ENCODE measurements at places on chromosomes 3 and 15.
A peak's percentile ranks its signal among the peaks of the same experiment; 100 is the strongest.

- no peak for DNase-seq
Measured at GRCh38 chr3:194129581-194130133, 6.3 kb upstream of the HES1 start.

DNA sequence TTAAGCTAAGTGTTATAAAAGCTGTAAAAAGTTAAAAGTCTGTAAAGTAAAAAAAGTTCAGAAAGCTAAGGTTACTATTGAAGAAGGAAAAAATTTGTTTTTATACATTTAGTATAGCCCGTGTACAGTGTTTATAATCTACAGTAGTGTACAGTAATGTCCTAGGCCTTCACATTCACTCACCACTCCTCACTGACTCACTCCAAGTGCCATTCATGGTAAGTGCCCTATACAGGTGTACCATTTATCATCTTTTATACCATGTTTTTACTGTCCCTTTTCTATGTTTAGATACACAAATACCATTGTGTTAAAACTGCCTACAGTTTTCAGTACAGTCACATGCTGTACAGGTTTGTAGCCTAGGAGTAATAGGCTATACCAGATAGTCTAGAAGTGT lies 8.8 kb downstream of the CCDC71 start:
- no peak for DNase-seq

DNA sequence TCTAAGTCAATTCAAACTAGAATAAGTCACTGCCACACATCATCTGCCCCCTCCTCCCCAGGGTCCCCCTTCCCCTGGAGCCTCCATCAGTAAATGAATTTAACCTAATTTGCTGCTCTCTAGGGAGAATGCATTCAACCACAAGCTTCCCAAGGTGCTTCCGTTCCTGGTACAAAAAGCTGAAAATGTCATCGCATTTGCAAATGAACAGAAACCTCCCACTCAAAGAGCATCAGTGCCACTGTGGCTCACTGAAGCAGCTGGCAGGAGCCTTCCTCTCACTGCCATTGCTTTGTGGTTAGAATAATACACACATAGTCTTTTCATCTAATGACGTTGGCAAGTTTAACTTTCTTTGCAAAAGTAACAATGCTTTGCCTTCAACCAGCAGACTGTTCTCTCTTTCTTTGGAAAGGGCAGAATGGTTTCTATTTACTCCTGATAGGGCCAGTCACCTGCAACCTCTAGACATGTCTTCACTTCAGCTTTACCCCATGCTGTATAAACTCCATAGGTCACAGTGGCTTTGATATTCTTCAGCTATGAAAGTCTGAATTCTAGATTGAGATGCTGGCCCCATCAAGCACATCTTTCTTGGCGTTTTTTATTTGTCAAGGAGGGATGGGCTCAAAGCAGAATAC lies 238.1 kb downstream of the CPNE4 start:
- DNase-seq, result peak; percentile 27

DNA sequence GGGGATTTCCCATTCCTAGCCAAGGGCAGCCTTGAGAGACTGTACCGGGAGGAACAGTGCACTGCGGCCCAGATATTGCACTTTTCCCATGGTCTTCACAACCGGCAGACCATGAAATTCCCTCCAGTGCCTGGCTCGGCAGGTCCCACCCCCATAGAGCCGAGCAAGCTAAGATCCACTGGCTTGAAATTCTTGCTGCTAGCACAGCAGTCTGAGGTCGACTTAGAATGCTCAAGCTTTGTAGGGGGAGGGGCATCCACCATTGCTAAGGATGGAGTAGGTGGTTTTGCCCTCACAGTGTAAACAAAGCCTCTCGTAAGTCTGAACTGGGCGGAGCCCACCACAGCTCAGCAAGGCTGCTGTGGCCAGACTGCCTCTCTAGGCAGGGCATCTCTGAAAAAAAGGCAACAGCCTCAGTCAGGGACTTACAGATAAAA lies 156.3 kb downstream of the FRMD5 start:
- peak; percentile 71 for DNase-seq

GRCh38 chr3:169879013-169879557 lies 9.3 kb upstream of the LRRC31 start:
- no peak for DNase-seq

DNA sequence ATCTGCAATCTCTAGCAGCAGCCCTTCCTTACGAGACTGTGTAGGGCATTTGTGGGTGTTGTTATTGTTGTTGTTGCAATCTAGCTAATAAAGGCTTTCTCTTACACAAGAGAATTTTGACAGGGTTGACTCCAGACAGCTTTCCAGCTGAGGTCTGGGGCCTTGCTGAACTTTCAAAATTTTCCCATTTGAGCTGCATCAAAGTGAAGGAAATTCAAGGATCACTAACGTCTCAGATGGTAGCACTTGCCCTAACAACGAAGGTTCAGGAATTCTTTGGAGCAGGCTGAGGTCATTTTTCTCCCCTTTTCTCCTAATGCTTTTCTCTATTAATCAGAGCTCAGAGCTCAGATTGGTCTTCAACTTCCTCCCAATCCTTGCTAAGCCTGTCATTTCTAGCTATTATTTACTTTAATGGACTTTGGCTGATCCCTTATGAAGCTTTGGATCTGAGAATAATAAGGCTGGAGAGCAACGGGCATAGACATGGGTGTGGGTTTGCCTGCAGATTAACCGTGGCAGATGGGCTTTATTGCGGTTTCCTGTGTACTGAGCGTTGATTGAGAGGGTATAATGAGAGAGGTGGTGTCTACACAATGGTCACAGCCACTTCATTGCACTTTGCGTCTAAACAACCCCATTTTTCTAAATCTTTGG lies 614.0 kb upstream of the AGTR1 start:
- no peak for DNase-seq

- DNase-seq, result no peak
Measured at GRCh38 chr3:108021533-108021932, 69.3 kb downstream of the CD47 start.

- peak; percentile 76 for DNase-seq
Measured at GRCh38 chr3:190384309-190384756, 3.6 kb upstream of the CLDN16 start.

DNA sequence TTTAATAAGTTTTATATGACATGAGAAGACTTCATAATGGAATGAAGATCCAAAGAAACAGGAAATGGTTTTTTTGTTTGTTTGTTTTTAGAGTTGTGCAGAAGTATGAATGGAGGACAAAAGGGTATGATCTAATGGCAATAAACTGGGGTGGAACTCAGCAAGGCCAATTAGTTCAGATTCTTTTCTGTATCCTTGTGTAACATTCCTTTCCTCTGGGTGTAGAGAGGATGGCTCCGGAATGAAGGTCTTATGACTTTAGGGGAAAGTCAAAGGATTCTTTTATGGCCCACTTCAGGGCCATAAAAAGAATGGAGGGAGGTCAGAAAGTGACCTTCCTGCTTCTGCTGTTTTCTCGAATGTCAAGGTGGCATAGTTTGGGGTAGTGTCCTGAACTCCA lies 152.6 kb downstream of the DPH6 start:
- no peak for DNase-seq

DNA sequence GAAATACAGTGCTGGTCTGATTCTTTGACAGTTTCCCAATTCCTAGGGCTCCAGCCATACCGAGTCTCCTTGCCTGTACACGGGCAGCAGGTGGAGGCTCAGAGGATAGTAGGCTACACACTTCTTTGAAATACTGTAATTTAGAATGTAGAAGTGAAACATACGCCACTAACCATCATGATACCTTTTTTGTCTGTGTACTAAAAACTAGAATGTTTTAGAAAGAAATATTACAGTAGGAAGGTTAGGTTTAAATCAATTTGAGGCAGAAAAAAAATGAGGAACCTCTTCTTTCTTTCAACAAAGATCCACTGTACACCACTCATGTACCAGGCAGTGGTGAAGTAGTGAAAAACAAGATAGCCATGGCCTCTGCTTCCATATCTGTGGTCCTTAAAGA lies 354.7 kb downstream of the MCTP2 start:
- DNase-seq, result no peak

DNA sequence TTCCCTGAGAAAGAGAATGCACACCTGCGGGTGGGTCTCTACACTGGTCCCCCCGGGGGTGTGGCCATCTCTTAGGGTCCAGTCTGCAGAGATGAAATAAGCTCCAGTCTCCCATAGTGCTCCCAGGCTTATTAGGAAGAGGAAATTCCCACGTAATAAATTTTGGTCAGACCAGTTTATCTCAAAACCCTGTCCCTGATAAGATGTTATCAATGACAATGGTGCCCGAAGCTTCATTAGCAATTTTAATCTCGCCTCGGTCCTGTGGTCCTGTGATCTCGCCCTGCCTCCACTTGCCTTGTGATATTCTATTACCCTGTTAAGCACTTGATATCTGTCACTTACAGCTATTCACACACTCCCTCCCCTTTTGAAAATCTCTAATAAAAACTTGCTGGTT lies 46.8 kb downstream of the OR5H15 start:
- no peak for DNase-seq

DNA sequence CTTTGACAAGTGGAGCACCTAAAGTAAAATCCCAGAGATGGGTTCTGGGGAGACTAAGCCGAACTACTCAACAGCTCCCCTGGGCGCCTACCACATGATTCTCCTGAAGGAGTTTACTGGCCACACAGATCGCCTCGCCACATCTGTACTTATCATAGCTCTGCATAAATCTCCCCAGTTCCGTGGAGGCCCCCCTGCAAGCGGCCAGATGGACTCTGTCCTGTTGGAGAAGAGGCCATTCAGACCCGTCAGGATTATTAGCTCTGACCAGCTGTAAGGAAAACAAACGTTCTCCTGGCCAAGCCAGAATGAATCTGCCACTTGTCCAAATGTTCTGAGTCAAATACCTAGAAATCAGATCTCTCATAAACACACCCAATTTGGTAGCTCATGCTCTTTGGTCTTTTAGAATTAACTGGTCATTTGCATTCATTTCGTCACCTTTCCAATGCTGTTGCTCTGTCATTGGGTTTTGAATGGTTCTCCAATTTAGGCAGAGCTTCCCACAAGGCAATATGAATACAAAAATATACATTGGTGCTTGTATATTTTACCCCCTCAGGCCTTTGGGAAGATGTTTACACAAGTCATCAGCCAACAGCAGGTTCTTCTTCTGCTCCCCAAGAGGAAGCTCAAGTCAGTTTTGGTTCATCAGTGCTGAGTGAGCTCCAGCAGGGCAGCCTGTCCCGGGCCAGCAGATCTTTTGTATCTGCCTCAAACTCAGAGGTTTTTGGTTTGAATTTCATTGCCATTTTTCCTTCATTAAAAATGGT lies 124.5 kb downstream of the THSD4 start:
- DNase-seq, result no peak

- no peak for DNase-seq
Measured at GRCh38 chr3:45642731-45643152, 46.5 kb upstream of the SACM1L start.

DNA sequence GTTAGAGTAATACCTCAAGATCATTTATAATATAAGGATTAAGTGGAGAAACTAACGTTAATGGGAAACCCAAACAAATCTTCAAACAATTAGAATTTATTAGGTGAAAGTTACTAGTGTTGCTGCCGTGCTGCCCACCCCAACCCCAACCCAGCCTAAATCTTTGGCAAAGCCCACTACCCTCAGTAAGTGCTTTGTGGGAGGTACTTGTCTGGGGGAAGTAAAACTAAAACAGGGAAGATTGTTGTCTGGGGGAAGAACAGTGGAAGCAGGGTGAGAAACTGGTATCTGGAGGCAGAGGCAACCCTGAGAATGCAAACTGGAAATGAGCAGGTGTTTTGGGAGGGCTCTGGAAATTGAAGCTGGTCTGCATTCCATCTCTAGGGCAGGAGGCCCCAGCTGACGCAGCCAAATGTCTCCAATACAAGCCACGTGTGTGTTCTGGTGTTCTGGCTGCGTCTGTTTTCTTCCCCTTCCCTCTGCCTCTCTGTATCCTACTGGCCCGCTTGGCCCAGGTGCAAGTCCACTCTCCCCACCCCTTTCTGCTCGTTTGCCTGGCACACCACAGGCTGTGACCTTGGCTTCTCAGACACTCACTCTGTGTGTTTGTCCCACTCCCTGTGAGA lies 32.7 kb downstream of the FEM1B start:
- no peak for DNase-seq

DNA sequence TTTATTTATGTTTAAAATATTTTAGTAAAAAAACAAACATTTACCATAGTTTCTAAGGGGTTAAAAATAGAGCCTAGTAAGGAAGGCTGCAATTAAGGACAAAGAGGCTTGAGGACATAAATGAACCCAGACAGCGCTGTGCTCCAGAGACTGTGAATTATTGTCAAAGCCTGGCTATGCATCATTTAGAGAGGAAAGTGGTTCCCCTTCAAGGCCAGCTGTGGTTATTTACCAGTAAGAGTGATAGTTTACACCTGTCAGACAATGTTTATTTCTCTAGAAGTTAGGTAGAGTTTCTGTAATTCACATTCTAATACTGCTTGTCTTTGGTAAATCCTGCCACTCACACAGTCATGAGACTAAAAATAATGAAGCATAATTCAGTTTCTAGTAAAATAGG lies 32.4 kb upstream of the PIK3R4 start:
- no peak for DNase-seq

DNA sequence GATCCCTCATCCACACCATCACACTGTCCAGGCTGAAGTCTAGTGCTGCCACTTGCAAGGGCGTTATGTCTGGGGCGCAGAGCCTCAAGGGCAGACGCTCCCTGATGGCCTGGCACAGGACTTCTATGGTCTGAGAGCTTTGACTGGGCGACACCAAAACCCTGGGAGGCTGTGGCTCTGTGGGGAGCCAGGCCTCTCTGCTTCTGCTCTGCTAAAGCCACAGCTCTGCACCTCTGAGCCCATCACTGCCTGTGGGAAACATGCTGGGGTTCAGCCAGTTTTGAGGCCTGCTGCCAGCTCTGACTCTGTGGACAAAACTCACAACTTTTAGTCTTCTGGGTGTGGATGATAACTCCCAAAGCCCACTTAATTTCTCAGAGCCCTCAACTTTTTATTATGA lies 6.3 kb upstream of the LCTL start:
- no peak for DNase-seq

GRCh38 chr3:14548321-14548729 lies 8.2 kb upstream of the GRIP2 start:
- peak; percentile 82 for DNase-seq

DNA sequence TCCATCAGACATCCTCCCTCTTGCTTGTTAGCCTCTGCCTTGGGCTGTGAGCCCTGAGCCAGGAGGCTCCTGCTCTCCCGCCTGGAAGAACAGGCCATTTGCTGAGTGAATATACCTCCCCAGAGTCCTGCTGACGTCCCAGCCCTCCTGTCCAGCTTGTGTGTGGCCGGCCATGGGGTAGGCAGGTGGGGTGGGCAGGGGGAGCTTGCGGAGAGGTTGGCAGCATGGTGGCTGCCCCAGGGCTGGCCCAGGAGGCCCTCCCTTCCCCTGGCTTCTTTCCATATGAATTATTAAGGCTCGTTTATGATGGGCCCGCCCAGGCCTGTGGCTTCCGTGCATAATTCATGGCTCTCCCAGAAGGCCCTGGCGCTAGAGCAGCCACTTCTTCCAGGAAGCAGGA lies 18.7 kb downstream of the CACNA2D2 start:
- DNase-seq, result no peak

- DNase-seq, result no peak
Measured at GRCh38 chr3:100171211-100171914, 57.1 kb upstream of the FILIP1L start.
